A673 (cell line): ENCODE measurements at places on chromosomes 13 and 19. TPM values are rescaled to one million over a fixed set of nuclear protein-coding genes. Genes with fewer than 3 reads are reported as not detected.

- DNase-seq: no peak
Measured at GRCh38 chr19:7456964-7457541, 31.8 kb downstream of the PEX11G start.

DNA sequence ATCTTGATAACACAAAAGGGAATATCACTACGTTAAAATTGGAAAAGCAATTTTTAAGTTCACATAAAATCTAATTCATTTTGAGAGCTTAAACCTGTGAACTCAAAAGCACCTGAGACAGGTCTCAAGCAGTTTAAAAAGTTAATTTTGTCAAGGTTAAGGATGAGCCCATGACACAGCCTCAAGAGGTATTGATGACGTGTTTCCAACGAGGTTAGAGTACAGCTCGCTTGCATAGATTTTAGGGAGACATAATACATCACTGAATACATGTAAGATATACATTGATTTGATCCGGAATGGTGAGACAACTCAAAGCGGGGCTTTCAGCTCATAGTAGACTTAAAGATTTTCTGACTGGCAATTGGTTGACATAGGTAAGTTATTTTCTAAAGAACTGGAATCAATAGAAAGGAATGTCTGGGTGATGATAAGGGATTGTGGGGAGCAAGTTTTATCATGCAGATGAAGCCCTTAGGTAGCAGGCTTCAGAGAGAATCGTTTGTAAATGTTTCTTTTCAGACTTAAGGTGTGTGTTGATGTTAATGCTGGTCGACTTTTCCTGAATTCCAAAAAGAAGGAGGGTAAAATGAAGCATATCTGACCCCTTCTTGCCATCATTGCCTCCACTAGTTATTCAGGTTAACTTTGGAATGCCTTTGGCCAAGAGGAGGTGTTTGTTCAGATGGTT, 2890.6 kb downstream of the PCDH9 start:
- no peak for DNase-seq

The PINLYP gene
- total RNA-seq: 14.3 and 15.6 TPM in 2 replicates

- no peak for DNase-seq
Measured at GRCh38 chr13:24931450-24932251, 164.3 kb upstream of the PABPC3 start.

The C1QTNF9B gene
- total RNA-seq: not detected in 2 replicates
